ENCODE measurements at places on chromosomes 5 and 9.

- DNase-seq, result no peak
Observed at GRCh38 chr5:42985129-42986037, 54.7 kb downstream of the ANXA2R start.

- no peak for DNase-seq
Observed at GRCh38 chr9:137070906-137071275, 534 bp upstream of the SAPCD2 start.

DNA sequence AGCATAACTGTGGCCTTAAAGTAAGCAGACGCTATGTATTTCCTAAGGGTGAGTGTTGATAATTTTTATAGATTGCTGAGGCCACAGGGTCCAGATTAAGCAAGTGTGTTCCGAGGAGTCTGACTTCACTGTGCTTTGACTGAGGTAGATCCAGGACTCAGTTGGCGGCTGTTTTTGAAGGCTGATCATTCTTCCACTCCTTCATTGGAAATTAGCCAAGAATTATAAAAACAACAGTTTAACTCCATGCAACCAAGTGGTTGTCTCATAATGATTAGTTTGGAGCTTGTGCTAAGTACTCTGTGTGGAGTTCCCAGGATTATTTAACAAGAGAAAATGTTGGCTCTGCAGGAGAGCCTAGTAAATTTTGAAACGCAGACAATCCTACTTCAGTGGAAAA, 19.1 kb downstream of the IQGAP2 start:
- no peak for DNase-seq

DNA sequence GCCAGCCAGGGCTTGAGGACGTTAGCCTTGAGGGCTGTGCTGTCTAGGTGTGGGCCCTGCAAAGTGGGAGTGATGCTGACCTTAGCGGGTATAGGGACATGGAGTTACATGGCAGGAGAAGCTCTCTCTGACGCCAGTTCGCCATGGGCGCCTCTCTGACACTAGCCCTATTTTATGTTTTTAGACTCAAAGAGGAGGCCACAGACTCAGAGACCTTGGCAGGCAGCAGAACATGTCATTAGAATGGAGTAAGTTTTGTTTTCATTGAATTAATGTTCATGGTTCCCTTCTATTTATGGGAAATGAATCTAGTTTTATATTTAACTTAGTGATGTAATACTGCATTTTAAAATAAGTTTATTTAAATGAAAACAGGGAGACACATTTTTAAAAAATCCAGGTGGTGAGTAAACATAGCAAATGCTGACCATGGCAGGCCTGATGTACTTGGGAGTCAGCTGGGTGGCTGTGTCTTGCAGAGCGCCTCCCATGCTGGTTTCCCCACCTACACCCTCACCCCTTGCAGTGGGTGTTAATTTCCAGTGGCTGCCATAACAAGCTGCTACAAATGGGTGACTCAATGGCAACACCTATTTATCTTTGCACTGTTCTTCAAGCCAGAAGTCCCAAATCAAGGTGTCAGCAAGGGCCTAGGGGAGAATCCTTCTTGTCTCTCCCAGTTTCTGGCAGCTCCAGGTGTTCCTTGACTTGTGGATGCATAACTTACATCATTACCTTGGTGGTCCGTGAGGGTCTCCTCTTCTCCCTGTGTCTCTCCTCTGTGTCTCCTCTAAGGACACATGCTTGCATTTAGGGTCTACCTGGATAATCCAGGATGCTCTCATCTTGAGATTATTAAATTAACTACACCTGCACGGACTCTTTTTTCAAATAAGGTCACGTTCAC, 25.6 kb upstream of the GFPT2 start:
- no peak for DNase-seq

DNA sequence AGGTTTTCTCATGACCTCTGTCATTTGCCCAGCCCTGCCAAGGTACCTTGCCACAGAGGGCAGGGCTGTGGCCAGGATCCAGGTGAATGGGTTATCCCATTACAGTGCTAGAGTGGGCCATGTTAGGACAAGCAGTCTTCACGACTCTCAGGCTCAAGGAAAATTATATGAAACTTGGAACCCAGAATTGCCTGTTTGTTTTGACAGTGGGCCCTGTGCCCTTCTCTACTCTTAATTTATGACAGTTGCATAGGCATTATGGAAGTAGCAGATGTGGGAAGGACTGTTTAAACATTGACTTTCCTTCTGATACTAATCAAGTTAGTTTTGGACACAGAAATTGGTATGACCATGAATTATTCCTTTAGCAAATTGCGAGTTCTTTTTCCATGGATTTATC, 41.7 kb downstream of the ITGA2 start:
- no peak for DNase-seq
